ENCODE measurements at places on chromosomes 4 and X.
A peak's percentile ranks its signal among the peaks of the same experiment; 100 is the strongest.

- no peak for DNase-seq
- H3K4me1 ChIP-seq = no peaks in the 10 kb centered on the region
- peaks cover 4% of the 10 kb centered on the region for H3K27me3 ChIP-seq
- no peaks in the 10 kb centered on the region for H3K36me3 ChIP-seq
Observed at GRCh38 chrX:154019633-154020528, at the start of gene IRAK1. TSS of gene IRAK1 (minus strand) at chrX:154019902. CDS start at chrX:154019812, 90 bp downstream.

DNA sequence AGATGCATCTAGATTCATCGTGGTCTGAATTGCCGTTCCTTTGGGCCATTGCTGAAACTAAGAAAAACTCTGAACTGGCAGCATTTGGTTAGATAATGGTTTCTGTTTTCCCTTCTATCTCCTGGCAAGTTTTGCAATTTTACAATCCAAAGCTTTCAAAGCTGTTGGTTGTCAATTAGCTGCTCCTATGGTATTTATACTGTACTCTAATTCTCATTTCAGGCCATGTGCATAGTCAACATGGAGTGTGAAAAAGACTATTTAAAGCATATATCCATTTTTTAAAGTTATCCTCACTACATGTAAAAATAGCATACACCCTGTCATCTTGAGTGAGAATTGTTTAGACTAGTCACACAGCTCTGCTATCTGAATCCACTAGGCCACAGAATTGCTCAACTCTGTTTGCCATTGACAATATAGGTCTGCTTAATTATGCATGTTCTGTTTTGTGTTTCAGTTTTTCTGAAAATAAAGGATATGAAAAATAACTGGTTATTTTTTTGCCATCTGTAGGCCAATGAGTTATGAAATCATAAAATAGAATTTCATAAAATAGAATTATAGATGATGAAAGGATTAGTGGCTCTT is 27.7 kb upstream of the TEC start:
- no peak for DNase-seq
- H3K4me3 ChIP-seq = no peak overlapping the region
- H3K27ac ChIP-seq = no peak overlapping the region
- no peaks in the 10 kb centered on the region for H3K4me1 ChIP-seq

- DNase-seq = no peak
- H3K27ac ChIP-seq = peak overlapping the region; percentile 62
- no peaks in the 10 kb centered on the region for H3K36me3 ChIP-seq
- H3K4me1 ChIP-seq = no peaks in the 10 kb centered on the region
Observed at GRCh38 chr4:107392951-107393350, 327.1 kb downstream of the PAPSS1 start.

- DNase-seq = no peak
- no peaks in the 10 kb centered on the region for H3K36me3 ChIP-seq
- H3K27ac ChIP-seq = no peak overlapping the region
- H3K4me3 ChIP-seq = no peak overlapping the region
Observed at GRCh38 chrX:134634691-134635090, 23.6 kb downstream of the PLAC1 start.

DNA sequence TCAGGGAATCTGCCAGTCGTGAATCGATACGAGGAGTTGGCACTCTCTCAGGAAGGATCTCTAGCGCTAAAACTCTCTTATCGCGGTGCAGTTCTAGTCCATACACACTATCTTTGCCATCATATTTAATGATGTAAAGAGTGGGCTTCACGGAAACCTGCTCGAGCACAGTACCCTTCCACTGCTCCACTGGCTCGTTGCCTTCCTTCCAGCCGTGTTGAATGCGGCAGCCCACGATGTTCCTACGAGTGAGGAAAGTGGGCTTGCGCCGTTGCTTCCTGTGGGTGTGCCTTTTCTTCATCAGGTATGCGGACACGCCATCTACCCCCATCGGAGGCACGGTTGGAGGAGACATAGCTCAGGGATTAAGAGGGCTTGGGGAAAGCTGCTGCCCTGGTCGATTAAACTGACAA is 661 bp downstream of the SPIN4 start:
- peak overlapping the region; percentile 68 for H3K4me3 ChIP-seq
- no peaks in the 10 kb centered on the region for H3K36me3 ChIP-seq
- no peaks in the 10 kb centered on the region for H3K4me1 ChIP-seq
- DNase-seq = no peak
- peak overlapping the region; percentile 78 for H3K27ac ChIP-seq

GRCh38 chrX:74234818-74235217 is 69.2 kb upstream of the ZCCHC13 start:
- no peaks in the 10 kb centered on the region for H3K4me1 ChIP-seq
- H3K27ac ChIP-seq = no peak overlapping the region
- H3K27me3 ChIP-seq = peaks cover 12% of the 10 kb centered on the region
- no peak for DNase-seq
- H3K4me3 ChIP-seq = no peak overlapping the region
- no peaks in the 10 kb centered on the region for H3K36me3 ChIP-seq

GRCh38 chr4:752196-752861 is 46.7 kb downstream of the PCGF3 start:
- no peaks in the 10 kb centered on the region for H3K27me3 ChIP-seq
- H3K4me1 ChIP-seq = no peaks in the 10 kb centered on the region
- no peak for DNase-seq
- H3K36me3 ChIP-seq = no peaks in the 10 kb centered on the region

DNA sequence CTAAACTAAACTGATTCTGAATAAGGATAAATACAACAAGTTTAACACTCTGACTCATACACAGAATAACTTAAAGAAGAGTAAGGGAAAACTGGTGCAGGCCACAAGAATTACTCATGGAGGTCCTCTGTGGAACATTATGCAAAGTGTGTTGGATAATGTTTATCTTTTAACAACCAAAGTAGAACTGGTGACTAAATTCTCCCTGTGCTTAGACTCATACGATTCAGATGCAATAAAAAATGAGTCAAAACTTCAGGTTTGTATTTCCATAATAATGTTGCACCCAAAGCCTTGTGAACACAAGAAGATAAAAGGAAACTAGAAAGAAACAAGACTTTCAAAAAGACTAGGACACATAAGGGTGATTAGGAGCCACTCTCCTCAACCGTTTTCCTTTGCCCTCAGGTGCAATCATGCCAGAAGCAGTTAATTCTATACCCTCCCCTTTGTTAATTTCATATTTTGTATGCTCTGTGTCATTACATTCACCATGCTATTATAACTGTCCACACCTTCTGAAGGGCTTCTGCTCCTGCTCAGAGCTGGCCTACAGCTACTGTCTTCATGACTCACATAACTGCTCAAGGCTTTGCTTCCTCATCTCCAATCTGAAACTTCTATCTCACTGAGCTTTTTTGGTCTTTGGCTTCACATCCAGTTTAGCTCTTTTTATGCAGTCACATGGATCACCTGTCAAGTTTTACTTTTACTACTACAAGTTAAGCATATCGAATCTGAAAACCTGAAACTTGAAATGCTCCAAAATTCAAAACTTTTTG is 60.2 kb downstream of the KCNIP4 start:
- DNase-seq = no peak
- H3K36me3 ChIP-seq = no peaks in the 10 kb centered on the region
- H3K27ac ChIP-seq = no peak overlapping the region
- no peak overlapping the region for H3K4me3 ChIP-seq
- no peaks in the 10 kb centered on the region for H3K4me1 ChIP-seq

DNA sequence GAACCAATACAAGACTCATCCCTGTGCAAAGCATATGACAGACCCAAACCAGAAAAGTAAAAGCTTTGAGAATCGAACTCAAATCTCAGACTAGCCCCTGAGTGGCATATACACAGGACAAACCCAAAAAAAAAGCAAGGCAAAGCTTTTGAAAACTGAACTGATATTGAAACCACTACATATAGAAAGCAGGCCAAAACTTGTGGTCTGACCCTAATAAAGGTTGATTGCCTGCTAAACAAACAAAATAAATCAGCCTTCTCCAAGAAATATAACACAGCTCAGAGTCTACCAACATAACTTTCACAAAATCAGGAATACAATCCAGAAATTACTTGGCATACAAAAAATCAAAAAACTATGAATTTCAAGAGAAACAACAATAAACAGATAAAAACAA is 40.3 kb downstream of the LRBA start:
- H3K27me3 ChIP-seq = no peaks in the 10 kb centered on the region
- H3K4me3 ChIP-seq = no peak overlapping the region
- DNase-seq = no peak
- no peaks in the 10 kb centered on the region for H3K4me1 ChIP-seq
- no peaks in the 10 kb centered on the region for H3K36me3 ChIP-seq

- H3K27me3 ChIP-seq = no peaks in the 10 kb centered on the region
- no peaks in the 10 kb centered on the region for H3K4me1 ChIP-seq
- H3K27ac ChIP-seq = no peak overlapping the region
- H3K4me3 ChIP-seq = no peak overlapping the region
Observed at GRCh38 chr4:56260320-56260719, 127.0 kb downstream of the AASDH start.

GRCh38 chr4:143482840-143483239 is 30.7 kb upstream of the SMARCA5 start:
- H3K4me3 ChIP-seq = no peak overlapping the region
- no peak for DNase-seq
- no peaks in the 10 kb centered on the region for H3K27me3 ChIP-seq
- H3K36me3 ChIP-seq = no peaks in the 10 kb centered on the region

DNA sequence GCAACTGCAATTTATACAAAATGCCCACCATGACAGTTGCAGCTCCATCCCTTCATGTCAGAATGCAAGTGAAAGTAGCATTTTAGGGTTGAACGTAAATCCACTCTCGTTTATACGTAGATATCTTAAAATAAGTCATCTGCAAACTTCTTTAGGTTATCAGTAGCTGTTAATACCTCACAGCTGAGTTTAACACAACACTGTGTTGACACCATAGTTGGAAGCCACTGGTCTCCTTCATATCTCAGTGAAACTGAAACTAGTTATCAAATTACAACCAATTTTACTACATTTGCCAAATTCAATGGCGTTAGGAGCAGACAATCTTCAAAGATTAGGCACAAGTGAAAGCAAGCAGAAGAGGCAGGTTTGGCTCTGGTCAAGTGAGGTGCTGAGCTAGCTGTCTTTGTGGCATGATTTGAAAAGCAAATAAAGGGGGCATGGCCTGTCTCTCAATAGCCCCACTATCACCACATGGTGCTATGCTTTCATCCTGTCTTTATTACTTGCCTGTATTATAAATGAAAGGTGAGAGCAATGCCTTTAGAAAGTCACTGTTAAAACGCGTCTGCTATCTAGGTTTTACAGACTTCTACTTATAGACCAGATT is 12.3 kb downstream of the PPP3CA start:
- H3K4me1 ChIP-seq = no peaks in the 10 kb centered on the region
- no peak for DNase-seq
- no peak overlapping the region for H3K4me3 ChIP-seq
- H3K27ac ChIP-seq = no peak overlapping the region

DNA sequence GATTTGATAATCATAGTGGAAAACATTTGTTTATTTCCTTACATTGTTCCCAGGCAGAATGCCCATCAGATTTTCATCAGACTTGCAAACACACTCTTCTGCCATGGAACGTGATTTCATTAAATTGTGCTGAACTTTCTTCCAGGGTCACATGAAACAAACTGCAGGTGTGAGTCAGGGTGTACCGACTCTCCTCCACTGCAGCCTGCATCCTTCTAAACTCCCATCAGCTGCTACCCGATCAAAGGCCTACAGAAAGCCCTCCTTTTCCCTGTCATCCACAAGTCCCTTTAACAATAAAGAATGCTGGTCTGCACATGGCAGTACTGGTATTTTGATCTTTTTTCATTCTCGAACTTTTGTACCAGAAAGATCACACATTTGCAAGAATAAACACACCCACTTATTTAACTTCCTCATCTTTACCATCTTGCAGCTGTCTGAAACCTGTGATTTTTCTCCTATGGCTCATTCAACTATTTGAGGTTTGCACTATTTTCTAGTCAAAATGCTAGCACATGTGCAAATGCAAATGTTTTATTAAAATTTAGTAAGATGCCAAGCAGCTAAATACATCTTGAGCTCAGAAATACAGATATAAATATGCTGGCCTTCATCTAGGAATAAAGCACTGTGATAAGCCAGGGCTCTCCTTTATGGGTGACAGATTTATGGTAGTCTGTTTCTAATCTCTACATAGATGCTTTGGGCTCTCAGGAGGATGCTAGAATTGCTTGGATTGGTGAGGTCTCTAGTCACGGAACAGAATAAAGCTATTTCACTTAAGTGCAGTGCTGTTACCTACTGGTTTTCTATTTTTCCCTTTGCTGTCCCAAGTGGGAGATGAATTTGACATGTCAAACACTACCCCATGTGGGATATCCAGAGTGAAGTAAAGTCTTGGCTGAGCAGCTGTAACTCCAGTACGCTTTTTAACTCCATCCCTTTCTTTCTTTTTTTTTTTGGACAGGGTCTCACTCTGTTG is 25.8 kb upstream of the ARHGAP24 start:
- no peaks in the 10 kb centered on the region for H3K36me3 ChIP-seq
- DNase-seq = no peak
- no peak overlapping the region for H3K27ac ChIP-seq
- no peak overlapping the region for H3K4me3 ChIP-seq

- H3K36me3 ChIP-seq = no peaks in the 10 kb centered on the region
- H3K4me3 ChIP-seq = no peak overlapping the region
- H3K4me1 ChIP-seq = no peaks in the 10 kb centered on the region
- no peak for DNase-seq
- H3K27ac ChIP-seq = peak overlapping the region; percentile 9
Observed at GRCh38 chr4:168723020-168723419, 226.2 kb downstream of the PALLD start.

Measured in breast epithelium (tissue), 4 donors.